Gastrocnemius medialis (tissue), 4 donors: ENCODE measurements at places on chromosomes 12 and 14. TPM values are rescaled to one million over a fixed set of nuclear protein-coding genes. Genes with fewer than 3 reads are reported as not detected.

- DNase-seq = no peak
These were observed 52.3 kb downstream of the NEUROD4 start for GRCh38 chr12:55072083-55072482.

- DNase-seq = no peak
These were observed 372.3 kb downstream of the RPL10L start for GRCh38 chr14:46279327-46279726.

- no peak for DNase-seq
These were observed 206.3 kb upstream of the NOS1 start for GRCh38 chr12:117567644-117568216.

GRCh38 chr12:116194935-116195431, 82.5 kb downstream of the MED13L start:
- DNase-seq = no peak

GRCh38 chr12:7571257-7571656, 67.7 kb upstream of the CD163 start:
- DNase-seq = no peak

DNA sequence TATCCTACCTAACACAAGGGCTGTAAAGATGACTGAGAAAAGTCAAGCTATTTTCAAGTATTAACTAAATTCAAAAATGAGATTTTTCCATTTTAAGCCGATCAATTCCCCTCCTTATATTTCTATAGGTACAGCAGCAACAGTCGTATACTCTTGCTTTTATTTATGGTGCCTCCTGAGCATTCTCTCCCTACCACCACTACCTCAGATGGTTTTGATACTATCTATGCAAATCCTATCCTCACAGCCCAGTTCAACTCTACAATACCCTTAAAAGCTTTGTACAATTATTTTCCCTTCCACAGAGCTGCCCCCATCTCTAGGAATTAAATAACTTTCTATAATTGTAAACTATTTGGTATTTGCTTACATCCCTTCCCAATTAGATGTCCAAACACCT, 52.1 kb downstream of the GALC start:
- DNase-seq = no peak

- no peak for DNase-seq
These were observed 26.5 kb downstream of the TECPR2 start for GRCh38 chr14:102389246-102389645.

GRCh38 chr12:120849765-120850164, 54.4 kb downstream of the SPPL3 start:
- DNase-seq = peak; percentile 50

DNA sequence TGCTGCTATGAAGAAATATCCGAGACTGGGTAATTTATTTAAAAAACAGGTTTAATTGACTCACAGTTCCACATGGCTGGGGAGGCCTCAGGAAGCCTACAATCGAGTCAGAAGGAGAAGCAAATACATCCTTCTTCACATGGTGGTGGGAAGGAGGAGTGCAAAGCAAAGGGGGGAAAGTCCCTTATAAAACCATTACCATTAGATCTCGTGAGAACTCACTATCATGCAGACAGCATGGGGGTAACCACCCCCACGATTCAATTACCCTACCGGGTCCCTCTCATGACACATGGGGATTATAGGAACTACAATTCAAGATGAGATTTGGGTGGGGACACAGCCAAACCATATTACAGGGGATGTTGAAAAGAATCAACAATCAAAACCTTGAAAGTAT, 74.9 kb downstream of the PPM1H start:
- DNase-seq = no peak

- DNase-seq = no peak
These were observed 117.9 kb upstream of the SFSWAP start for GRCh38 chr12:131592972-131593371.

DNA sequence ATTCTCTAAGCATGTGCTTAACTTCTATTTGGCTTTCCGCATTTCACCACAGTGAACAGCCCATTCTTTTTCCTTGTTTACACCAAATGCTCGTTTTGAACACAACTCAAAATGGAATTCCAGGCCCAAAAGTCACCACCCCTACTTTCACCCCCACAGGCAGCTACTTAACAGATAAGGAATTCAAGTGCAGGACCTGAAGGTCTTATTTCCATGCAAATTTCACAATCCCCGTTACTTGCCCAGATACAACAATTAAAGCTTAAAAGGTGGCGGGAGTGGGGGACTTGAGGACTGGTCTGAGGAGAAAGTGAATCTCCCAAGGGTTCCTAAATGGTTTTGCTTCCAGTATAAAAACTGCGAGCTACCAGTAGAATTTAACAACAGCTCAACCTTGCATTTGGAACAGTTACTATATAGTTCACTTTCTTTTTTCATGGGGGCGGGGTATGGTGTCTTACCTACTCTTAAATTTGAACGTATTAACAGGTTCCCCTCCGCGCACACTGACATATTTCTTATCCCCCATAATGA, 3.7 kb downstream of the USP44 start:
- DNase-seq = no peak

DNA sequence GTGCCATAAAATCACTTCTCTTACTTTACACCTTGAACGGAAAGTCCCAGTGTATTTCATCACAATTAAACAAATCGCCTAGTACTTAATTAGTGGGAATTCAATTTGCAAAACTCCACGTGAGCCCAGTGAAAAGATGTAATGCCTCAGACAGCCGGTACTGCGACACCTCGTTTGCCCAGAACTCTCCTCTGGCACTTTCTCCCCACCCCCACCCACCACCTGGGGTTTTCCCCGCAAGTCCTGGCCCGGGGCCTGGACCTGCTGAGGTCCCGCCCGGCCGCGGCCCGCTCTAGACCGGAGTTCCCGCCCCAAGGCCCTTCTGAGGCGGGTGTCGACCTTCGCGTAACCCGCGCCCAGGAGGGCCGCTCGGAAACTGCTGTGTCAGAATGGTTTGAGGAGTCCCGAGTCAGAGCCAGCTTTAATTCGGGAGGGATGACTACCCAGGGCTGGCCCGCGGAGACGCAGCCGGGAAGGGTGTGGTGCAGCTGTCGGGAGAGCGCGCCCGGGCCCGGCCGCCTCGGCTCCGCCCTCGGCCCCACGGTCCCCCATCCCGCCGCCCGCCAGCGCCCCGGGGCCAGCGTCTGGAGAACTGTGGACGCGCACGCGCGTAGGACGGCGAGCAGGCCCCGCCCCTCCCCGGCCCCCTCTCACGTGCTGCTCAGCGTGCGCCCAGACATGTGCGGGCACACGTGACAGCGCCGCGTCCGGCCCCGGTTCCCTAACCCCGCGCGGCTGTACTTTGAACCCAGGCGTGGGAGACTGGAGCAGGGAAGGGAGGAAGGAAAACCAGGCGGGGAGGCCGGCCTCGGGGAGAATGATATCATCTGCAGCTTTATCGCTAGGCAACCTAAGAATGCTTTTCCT, 10.8 kb downstream of the BHLHE41 start:
- peak; percentile 98 for DNase-seq

- DNase-seq = no peak
These were observed 17.7 kb downstream of the SMCO2 start for GRCh38 chr12:27464220-27464554.

GRCh38 chr14:61116369-61116768, 135.3 kb downstream of the SLC38A6 start:
- peak; percentile 68 for DNase-seq

- no peak for DNase-seq
These were observed 52.1 kb downstream of the LGMN start for GRCh38 chr14:92696366-92696765.

- no peak for DNase-seq
These were observed 16.4 kb upstream of the RAB35 start for GRCh38 chr12:120132863-120133385.

KRT85 gene
- total RNA-seq = not detected

FOXM1 gene
- not detected for total RNA-seq

TRHDE gene
- 0.17 TPM for total RNA-seq

ANG gene
- 4.9 TPM for total RNA-seq
